SHP77 treated with DMSO at 0.1 percent for 48 hours (cell line): ENCODE measurements at places on chromosomes 2 and 18.

DNA sequence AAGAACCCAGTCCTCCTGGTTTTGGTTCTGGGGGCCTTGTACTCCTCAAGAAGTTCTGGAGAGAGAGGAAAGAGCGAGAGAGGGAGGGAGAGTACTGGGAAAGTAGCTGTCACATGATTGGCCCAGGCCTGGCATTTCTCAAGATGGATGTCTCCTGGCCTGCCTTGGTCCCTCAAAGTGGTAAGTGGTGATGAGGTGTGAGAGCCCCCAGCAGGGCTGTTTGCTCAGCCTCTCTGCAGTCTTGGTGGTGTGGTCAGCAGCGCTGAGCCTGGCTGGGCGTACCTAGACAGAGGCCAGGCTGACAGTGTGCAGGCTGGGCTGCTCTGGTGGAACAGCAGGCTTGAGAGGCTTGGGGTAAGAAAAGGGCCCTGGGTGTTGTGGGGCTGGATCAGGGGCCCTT lies 2.5 kb downstream of the SPEG start:
- no peak for DNase-seq

GRCh38 chr2:58427572-58428095 lies 186.5 kb upstream of the FANCL start:
- peak; percentile 73 for DNase-seq

DNA sequence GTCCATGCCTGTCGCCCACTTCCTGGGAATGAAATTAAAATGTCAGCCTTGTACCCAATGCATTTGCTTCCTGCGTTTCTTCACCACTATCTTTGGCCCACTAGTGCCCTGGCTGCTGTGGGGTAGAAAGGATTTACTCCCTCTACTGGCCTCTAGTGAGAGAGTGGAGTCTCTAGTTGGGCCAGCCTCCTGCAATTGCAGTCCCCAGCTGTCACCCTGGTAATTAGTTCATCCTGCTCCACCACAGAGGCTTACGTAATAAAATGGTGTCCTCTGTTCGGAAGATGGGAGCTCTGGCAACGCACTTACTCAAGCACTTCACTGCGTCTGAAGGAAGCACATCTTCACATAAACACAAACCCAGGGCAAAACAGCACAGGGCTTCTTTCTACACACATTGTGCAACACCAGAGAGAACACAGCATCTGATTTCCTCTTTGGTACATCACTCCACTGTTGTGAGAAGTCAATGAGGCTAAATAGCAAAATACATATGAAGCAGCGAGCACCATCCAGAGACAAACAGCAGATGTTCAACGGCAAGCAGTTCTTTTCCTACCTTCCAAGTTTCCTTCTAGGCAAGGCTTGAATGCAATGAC lies 274.6 kb downstream of the LRATD1 start:
- peak; percentile 40 for DNase-seq

DNA sequence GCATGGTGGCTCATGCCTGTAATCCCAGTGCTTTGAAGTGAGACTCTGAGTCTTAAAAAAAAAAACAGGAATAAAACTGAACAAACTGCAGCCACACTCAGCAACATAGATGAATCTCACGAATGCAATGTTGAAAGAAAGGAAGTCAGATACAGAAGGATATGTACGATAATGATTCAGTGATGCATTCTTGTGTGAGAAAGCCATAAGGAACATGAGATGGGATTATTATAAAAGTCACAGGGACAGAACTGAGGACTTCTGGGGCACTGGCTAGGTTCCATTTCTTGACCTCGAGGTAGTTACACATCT lies 56.9 kb upstream of the SMAD2 start:
- DNase-seq: no peak

DNA sequence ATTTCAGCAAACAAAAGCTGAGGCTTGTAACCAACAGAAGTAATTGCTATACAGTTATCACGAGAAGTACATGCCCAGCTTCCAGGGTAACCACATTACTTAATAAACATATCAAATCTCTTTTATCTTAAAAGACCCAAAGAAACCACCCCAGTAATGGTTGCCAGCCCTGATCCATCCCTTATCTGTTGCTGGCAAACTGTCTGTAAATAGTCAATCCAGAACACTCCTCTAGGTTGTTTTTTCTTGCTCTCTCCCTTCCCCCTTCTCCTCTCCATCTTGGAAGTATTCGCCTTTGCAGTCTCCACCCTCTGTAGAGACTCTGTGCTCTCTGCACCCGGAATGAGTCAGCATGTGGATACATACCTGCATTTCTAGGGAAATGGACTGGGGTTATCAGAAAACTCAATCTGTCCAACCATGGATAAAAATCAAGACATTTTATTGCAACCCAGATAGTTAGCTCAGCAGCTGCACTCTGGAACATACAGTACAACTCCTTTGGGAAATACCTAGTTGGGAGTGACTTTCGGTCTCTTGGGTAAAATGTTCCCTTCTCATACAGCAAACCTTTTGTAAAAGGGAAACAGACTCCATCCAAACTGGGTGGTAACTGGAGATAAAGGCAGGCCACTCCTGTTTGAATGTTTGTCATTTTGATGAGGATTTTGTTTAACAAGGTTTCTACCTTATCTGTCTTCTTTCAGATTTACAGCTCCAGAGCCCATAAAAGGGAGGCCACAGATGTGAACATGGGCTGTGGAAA lies 123.5 kb upstream of the FOSL2 start:
- no peak for DNase-seq

GRCh38 chr2:51629406-51629805 lies 597.5 kb upstream of the NRXN1 start:
- no peak for DNase-seq

DNA sequence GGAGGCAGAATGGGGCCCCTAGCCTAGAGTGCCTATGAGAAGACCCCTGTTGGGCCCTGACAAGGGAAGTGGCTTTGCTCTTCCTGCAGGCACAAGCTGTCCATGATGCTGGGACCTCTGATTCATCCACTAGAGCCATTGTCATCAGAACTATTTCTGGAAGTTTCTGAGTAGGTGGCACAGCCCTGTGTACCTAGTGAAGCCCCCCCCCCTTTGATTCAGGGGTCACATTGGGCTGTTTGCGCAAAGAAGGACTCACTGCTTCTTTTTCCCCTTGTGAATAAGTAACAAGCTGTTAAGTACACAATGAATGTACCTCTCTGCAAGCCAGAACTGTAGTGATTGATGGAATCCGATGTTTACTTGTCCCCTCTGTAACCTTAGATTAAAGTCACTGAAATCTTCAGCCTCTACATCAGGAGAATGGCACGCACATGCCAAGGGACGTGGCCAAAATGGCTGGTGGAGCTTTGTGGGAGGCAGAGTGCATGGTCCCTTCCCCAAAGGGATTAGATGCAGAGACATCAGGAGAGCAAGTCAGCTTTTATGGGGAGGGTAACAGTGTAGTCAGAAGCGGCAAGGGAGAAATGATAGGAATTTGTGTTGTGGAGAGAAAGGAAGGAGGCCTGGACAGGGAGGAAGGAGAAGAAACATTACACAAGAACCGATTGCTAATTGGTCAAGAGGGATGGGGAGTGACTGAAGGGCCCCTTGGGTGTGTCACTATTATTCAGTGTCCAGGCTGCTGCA lies 267.6 kb upstream of the RAB12 start:
- no peak for DNase-seq

- DNase-seq: no peak
Measured at GRCh38 chr2:178455947-178456346, 4.8 kb downstream of the PJVK start.

GRCh38 chr2:30301551-30301950 lies 70.2 kb downstream of the LBH start:
- no peak for DNase-seq

GRCh38 chr2:48356701-48357325 lies 173.1 kb upstream of the STON1 start:
- DNase-seq: no peak

DNA sequence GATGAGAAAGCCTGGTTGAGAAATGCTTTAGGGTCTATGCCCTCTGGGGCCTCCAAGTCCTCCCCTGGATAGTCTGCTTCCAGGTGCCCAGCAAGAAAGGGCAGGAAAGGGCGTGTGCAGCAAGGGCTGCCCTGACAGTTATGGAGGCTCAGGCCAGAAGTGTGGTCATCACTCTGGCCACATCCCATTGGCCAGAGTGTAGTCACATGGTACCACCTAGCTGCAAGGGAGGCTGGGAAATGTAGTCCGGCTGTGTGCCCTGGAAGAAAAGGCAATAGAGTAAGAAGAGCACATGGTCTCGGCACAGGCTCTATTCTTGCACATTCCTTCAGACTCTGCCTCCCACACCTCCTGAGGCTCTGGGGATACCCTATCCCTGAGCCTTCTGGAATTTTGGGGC lies 35.7 kb downstream of the ODC1 start:
- DNase-seq: peak; percentile 32

GRCh38 chr2:20671736-20672080 lies 4.8 kb downstream of the GDF7 start:
- no peak for DNase-seq

DNA sequence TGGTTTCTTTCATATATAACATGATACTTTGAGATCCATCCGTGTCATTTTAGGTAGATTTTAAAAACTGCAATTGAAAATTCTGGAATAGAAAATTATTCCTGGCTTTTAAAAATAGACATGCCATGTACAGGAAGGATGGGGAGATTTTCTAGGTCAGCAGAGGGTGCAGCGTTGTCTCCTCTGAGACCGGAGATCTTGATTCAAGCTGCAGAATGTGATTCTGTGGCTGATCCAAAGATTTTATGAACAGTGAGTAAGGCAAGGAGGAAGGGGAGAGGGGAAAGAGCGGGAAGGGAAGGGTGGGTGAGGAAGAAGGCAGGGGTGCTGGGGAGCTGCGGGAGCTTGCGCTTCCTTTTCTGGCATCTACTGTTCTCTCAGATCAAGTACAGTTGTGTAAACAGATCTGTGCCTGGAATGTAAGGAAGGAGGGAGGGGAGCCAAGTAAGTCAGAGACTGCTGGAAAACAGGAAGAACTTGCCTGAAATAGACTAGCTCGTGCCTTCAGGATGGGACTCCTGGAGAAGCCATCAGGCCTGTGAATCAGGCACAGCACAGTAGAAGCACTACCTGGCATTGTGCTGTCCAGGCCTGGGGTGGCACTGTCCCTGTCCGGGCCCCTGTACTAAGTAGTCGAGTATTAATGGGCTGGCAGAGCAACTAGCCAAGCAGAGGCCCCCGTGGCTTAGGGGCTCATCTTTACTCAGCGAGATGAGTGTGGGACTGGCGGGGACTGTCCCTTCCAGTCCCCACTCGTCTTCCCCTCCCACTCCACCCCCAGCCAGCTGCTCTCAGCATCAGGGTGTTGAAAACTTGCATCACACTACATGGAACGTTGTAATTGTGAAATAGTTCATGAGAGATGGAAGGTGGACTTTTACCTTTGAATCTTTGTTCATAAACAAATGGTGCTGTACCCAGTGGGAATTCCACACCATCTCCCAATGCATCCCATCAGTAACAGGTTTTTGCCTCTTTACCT lies 163.5 kb downstream of the UXS1 start:
- DNase-seq: no peak

- DNase-seq: no peak
Measured at GRCh38 chr2:55428258-55428657, 8.6 kb upstream of the CCDC88A start.

GRCh38 chr2:22579341-22579740 lies 805.6 kb upstream of the KLHL29 start:
- no peak for DNase-seq

- DNase-seq: no peak
Measured at GRCh38 chr2:223044092-223044836, 7.7 kb upstream of the KCNE4 start.

DNA sequence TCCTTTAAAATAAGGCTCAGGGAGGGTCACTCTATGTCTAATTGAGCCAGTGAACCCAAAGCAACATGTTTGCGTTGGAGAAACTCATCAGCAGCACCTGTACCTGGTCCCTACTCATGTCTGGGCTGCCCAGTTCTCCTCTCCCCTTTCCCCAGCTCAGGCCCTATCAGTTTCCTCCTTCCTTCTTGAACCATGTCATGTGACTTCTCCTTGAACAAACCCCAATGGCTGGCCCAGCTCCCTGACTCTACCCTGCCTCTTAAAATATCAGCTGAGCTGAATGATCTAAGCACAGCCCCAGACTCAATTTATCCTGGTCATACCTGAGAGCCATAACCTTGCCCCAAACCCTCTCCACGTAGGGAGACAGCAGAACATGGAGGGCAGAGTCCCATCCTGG lies 290.9 kb downstream of the LPIN1 start:
- DNase-seq: no peak

- no peak for DNase-seq
Measured at GRCh38 chr2:74261204-74261864, 62.9 kb downstream of the MTHFD2 start.

- DNase-seq: no peak
Measured at GRCh38 chr18:58590254-58590653, 38.6 kb downstream of the ALPK2 start.

GRCh38 chr2:54578648-54579045 lies 122.5 kb downstream of the SPTBN1 start:
- no peak for DNase-seq

GRCh38 chr2:198905881-198906612 lies 551.7 kb downstream of the SATB2 start:
- DNase-seq: no peak

- peak; percentile 8 for DNase-seq
Measured at GRCh38 chr2:16613539-16614011, 52.1 kb downstream of the CYRIA start.

GRCh38 chr2:241282555-241282954 lies 32.9 kb downstream of the HDLBP start:
- DNase-seq: no peak

GRCh38 chr18:47032945-47033344 lies 2.5 kb downstream of the ELOA2 start:
- no peak for DNase-seq

DNA sequence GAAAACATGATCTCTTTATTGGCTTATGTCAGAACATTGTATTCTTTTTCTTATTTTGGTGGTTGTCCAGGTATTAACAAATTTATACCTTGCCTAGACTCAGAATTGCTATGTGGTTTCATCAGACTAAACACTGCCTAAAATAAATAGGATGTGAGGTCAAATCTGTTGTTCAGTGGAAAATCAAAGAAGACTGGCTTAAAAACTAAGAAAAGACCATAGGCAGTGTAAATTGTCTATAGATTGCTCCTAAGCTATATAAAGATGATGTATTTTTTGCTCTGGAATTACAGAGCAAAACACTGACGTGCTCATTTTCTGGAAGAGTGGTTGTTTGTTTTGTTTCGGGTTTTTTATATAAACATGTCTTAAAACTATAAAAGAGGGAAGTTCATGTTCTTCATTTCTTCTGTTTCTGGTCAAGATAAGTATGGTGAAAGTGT lies 266.0 kb downstream of the ALPK2 start:
- no peak for DNase-seq

- no peak for DNase-seq
Measured at GRCh38 chr2:16067444-16067843, 127.1 kb downstream of the MYCN start.

DNA sequence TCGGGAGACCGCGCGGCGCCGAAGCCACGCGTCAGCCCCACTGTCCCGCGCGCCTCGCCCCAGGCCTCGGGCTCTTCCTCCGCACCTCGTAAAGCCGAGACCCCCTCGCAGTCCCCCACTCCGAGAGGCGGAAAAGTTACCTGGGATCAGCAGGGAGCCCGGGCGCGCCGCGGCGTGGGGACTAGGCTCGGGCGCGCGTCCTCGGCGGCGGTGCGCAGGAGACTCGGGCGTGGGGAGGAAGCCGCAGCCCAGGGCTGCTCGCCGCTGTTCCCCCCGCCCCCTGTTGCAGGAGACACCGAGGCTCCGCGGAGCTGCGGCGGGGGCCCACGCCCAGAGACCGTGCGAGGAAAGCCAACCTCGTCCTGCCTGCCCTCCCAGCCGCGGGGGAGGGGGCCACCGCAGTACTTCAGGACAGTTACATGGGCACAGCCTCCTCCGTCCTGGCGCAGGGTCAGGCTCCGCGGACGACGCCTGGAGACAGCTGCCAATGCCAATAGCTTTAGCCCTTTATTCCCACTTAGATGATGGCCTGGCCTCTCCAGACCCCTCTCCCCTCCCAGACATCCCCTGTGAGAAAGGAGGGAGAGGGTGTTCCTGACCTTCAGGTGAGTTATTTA lies at the start of gene EPB41L3:
Gene EPB41L3, minus strand, starts transcription at position 225 of the 617 bp plus-strand sequence. CDS start 54,814 bp downstream, outside the sequence.
- DNase-seq: no peak
